Activated CD4-positive, alpha-beta T cell treated with anti-CD3 and anti-CD28 coated beads, Interleukin-2, amount 10 ng/mL, durations not matched to agents 24 days and 14 days (primary cell): ENCODE measurements at places on chromosomes 4 and X.

DNA sequence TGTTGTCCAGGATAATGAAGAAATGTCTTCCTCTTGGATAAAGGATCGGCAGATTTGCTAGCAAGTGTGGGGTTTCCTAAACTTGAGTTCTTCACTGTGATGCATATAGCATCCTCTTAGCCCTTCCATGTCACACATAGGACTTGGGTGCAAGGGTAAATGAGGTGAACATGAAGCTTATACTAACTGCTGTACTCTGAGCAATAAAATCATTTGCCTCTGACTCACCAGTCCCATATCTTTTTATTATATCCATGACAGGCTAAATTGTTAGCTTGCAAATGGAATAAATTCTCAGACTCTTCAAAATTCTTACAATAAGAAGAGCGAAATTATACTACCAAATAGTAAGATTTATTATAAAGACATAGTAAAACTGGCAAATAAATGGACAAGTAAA lies 14.7 kb upstream of the TBC1D1 start:
- DNase-seq, result no peak

- DNase-seq, result no peak
These were observed 595.4 kb upstream of the AGA start for GRCh38 chr4:178037459-178038214.

- DNase-seq, result no peak
These were observed 30.9 kb downstream of the RNF212 start for GRCh38 chr4:1082215-1083182.

DNA sequence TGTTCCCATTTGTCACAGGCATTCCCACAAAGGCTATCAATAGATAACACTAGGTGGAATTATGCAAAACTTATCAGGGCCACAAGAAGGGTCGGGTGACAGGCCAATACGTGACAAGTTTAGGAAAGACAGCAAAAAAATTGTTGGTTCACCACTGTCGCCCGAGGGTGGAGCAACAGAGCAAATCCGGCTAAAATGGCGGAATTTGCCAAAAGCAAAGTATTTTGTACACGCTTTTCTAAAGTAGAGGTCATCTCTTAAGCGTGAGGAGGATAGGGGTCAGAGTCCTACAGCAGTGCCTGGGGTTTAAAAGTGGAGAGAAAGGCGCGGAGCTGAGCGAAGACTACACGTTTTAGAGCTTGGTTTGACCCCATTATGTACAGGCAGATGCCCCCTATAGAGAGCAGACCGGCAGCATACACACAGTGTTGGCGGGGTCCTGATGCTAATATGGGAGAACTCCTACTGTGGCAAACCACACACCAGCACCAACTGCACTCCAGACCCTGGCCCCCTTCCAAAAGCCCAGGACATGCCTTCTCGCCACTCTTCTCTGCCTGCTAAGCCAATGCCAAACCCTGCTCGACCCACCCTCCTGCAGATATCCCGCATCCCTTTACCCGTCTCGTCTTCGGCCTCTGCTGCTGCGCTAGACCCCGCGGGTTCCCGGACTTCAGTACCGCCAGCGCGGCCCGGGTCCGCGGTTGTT lies 733 bp downstream of the CCNA2 start:
- DNase-seq, result peak; percentile 88

DNA sequence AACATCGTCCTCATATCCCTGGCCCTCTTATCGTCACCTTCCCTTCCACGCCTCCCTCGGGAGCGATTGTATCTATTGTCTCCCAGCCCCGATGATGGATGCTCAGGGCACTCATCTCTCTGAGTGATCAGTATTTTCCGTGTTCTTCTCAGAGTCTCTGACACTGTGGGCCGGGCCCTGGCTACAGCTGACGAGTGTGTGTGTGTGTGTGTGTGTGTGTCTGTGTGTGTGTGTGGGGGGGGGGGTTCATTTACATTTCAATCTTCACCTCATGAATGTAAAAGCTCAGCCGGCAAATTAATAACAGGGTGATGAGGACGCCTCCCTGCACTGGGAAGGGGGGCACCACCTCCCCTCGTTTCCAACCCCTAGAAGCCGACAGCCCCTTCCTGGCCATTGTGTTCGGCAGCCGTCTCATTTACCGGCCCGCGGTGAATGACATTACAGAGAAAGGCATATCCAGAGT lies 159.5 kb downstream of the SHOX start:
- DNase-seq, result no peak

GRCh38 chrX:122579526-122579925 lies 604.6 kb upstream of the GRIA3 start:
- no peak for DNase-seq

- peak; percentile 71 for DNase-seq
These were observed 3.8 kb downstream of the ZFX start for GRCh38 chrX:24153178-24153795.

GRCh38 chr4:122086338-122087065 lies 65.6 kb upstream of the BLTP1 start:
- no peak for DNase-seq

GRCh38 chr4:182294451-182294850 lies 51.2 kb downstream of the TENM3 start:
- no peak for DNase-seq

DNA sequence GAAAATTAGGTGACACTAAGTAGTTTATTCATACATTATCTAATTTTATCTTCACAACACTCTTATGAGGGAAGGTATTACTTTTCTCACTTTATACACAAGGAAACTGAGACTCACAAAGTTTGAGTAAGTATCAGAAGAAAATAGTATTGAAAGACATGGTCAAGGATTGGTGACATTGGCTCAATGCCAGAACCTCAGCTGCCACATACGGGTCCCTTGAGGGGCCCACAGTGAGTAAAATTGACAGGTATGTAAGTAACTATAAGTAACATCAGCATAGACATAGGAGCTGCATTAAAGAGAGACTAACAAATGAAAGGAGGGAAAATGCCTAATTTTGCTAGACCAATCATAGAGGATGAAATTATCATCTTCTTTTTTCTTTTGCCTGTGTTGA lies 134.1 kb downstream of the COX18 start:
- no peak for DNase-seq

DNA sequence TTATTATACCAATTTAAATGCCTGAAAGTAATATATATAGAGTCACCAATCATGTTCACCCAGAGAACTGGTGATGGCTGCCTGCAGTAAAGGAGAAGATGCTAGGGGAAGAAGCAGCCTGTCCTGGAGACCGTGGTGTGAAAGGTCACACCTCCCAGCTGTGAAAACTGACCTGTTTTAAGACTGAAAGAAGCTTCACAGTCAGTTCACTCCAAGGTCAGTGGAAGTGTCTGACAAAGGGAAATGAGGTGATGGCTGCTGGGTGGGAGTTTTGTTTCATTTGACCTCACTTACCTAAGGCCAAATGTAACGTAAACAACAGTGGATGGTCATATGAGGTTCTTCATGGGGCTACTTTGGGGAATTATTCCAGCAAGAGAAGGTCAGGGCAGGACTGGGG lies 352.1 kb upstream of the GATB start:
- peak; percentile 49 for DNase-seq

GRCh38 chr4:100635899-100636298 lies 118.1 kb upstream of the EMCN start:
- no peak for DNase-seq

DNA sequence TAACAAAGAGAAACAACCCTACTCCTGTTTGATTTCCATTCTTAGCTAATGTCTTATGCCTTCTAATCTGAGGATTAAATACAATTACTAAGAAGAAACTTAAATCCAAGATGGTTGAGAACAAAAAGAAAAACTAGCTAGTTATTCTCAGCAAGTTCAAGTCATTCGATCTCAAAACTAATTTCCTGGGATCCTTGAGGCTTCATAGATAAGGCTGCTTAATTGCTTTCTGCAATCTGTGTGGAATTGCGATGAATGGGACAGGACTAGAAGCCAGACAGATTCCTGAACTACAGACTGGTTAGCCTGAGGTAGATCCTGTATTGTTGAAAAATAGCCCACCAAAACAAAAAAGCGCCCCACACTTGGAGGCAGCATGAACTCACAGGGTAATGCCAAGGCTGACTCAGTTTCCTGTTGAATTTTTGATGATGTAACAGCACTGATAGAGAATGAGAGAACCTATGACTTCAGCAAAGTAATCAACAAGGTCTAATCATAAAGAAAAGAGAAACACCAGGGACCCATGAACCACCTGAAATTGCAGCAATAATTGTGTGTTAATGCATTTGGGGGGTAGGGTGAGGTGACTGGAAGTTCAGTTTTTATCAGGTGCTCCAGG lies 33.9 kb downstream of the KLHL15 start:
- DNase-seq, result no peak

DNA sequence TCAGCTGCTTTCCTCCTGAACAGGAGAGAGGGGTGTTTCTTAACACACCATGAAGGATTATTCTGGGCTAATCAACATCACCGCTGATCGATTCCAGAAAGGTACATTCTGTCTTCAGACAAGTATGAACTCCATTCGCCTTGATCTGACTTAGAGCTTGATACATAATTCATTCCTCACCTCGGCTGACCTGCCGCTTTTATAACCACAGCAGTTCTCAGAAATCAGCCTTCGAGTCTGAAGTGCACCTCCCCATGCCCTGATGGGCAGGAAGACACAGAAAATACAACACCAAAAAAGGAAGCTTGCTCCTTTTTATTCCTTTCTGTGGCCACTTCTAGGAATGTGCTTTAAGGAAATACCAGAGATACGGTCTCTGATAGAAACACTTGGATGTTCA lies 85.7 kb downstream of the JAKMIP1 start:
- DNase-seq, result no peak

DNA sequence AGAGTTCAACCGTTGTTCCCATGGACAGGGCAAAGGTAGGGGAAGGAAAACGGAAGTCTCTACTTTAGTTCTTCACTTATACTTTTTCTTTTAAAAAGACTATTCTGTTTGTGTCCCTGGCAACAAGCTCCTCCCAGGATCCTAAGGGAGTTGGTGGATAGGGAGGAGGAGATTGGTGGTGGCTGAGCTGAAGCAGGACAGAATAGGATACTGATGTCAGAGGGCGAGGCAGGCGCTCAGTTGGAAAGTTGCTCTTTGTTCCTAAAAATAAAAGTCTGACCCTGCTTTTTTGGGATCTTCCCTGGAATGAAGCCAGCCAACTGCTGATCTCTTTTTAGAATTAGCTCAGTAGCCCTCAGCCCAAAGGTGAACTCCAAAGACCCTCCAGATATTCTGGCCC lies 104.7 kb downstream of the MGST2 start:
- DNase-seq, result no peak

- DNase-seq, result no peak
These were observed 196.5 kb downstream of the RELL1 start for GRCh38 chr4:37489697-37490096.

DNA sequence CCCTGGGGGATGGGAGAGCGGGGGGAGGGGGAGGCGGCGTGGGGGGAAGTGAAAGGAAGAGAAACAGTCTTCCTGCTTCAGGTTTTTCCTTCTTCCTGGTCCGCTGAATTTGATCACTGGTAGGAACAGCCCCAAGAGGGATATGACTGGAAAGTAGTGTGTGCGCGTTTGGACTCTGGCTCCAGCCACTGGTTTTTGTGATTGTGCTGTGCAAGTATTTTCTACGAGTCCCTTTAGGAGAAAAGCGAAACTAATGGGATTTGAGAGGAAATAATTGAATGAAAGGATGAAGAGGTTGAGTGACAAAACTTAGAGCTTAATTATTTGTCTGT lies 836 bp downstream of the PRRG1 start:
- DNase-seq, result no peak

DNA sequence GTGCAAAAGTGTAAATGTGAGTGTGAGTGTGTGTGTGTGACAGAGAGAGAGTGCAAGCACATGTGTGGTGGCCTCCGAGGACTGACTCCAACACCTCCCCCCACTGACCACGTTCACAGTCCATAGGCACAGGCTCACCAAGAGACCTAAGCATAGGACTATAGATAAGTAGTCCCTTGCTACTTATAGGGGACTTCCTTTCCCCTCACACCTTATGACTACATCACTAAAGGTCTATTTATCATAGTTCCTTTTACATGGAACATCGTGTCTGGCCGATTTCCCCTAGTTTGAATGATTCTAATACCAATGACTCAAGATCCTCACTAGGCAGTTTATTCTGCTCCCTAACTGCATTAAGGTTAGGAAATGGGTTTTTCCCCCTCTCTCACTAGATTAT lies 17.8 kb downstream of the FRMPD3 start:
- DNase-seq, result no peak

- DNase-seq, result no peak
These were observed 136.9 kb downstream of the ASMT start for GRCh38 chrX:1751781-1752180.

GRCh38 chr4:170138580-170139194 lies 48.9 kb upstream of the AADAT start:
- DNase-seq, result peak; percentile 90

DNA sequence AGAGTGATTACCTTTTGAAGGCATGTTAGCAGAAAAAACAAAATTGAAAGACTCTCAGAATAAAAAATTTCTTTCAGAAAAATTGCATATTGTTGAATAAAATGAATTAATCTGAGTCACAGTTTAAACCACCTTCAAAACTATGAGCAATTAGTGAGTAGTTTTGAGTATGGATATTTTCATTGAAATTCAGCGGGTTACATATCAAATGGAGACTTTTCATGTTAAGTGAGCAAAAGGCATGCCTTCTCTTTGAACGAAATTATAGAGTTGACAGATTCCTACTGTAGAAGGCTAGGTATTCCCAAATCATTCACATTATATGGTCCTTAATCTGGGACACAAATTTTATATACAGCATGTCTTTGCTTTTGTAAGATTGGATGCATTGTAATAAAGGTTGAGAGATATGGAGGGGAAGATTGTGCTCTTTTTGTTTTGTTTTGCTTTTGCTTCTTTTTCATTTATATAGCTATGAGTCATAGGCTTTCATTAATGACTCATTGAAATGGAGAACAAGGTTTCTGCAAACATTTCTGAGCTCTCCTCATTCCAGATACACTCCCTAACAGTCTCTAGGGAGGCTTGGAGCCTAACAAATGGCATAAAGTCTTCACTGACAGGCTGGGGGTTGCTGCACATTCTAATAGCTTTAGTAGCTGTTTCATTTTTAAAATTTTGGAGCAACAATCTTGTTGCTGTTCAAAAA lies 21.6 kb downstream of the PCDH18 start:
- no peak for DNase-seq

DNA sequence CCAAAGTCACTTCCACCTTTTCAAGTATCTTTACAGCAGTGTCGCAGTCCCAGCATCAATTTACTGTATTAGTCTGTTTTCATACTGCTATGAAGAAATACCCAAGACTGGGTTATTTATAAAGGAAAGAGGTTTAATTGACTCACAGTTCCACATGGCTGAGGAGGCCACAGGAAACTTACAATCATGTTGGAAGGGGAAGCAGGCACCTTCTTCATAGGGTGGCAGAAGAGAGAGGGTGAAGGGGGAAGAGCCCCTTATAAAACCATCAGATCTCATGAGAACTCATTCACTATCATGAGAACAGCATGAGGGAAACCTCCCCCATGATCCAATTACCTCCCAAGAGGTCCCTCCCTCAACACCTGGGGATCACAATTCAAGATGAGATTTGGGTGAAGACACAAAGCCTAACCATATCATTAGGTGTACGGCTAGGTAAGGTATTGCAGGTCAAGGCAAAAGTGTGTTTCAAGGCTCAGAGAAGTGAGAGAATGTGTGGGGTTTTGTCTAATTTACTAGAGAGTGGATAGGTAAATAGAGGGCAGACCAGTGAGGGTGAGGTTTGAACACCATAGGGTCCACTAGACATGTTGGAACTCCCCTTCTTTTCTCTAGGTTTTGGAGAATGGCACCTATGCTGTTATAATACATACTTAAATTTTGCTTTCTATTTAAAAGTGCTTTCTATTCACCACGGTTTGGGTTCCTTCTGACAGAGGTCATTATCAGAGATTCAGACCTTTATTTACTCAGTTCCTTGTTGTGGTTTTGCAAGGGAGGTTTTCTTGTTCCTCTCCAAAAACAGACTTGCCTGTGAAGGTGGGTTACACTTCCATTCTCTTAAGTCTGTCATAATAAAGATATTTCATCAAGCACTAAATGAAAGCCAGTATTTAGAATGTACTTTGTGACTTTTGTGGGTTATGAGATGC lies 186.6 kb downstream of the CPEB2 start:
- DNase-seq, result no peak
